Progenitor cell of endocrine pancreas (in vitro differentiated cells): ENCODE measurements at places on chromosomes 3 and 15. TPM values are rescaled to one million over a fixed set of nuclear protein-coding genes. Genes with fewer than 3 reads are reported as not detected.

Gene SI
- total RNA-seq = 2.0 and 2.7 TPM in 2 replicates

Gene DPPA2
- total RNA-seq = 0.58 and 0.69 TPM in 2 replicates

Gene SH3GL3
- 1.1 and 1.2 TPM in 2 replicates for total RNA-seq

Gene FETUB
- total RNA-seq = not detected in 2 replicates

Gene ACSBG1
- total RNA-seq = 0.18 TPM in 1 of 2 replicates, not detected in the other

DNA sequence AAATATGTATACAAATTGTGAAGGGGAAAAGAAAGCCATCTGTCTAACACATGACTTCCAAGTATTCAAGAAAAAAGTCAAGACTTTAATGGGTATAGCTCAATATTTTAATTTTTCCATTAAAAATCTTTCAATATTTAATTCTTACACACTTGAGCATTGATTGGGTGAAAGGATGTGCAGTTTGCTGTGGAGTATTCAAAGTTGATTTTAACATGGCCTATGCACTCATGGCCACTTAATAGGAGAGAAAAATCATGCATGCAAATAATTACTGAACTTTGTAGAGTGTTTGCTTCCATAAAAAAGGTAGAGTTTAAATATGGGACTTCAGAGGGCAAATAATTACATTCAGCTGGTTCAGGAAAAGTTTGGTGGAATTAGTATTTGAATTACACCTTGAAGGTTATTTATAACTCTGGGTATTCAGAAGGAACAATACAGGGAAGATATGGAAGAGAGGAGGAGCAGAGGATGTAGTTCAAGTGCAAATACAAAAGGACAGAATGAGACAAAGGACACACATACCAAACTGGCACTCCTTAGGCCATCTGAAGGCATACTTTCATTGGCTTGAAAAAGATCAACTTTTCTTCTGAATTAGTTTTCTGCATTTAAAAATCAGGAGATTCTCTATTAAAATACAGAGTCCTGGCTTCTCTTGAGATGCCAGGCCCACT, 90.1 kb downstream of the OTOL1 start:
- H3K27me3 ChIP-seq = no peaks in the 10 kb centered on the region
- no peak overlapping the region for H3K4me3 ChIP-seq
- no peaks in the 10 kb centered on the region for H3K4me1 ChIP-seq
- no peak for DNase-seq

DNA sequence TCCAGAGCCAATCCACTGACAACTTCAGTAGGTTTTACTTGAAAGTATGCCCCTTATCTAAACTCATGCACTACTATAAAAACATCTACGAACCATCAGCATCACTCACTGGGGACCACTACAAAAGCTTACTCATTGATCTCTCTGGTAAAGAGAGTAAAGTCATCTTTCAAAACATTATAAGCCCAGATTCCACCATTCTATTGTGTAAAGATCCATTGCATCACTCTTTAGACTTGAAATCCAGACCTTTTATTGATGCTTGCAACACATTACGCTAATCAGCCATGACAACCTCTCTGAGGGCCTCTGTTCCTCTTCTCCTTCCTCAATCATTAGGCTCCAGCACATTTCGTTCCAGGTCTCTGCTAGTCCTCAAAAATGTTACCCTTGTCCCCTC, 248.9 kb upstream of the WNT5A start:
- H3K27me3 ChIP-seq = no peaks in the 10 kb centered on the region
- no peak for DNase-seq
- no peaks in the 10 kb centered on the region for H3K36me3 ChIP-seq
- no peaks in the 10 kb centered on the region for H3K4me1 ChIP-seq
- no peak overlapping the region for H3K27ac ChIP-seq

- peaks cover 17% of the 10 kb centered on the region for H3K4me1 ChIP-seq
- H3K27ac ChIP-seq = no peak overlapping the region
- H3K36me3 ChIP-seq = no peaks in the 10 kb centered on the region
- DNase-seq = no peak
- no peak overlapping the region for H3K4me3 ChIP-seq
- peaks cover 47% of the 10 kb centered on the region for H3K27me3 ChIP-seq
Measured at GRCh38 chr15:60128710-60129109, 124.6 kb downstream of the FOXB1 start.

- H3K36me3 ChIP-seq = no peaks in the 10 kb centered on the region
- no peak overlapping the region for H3K4me3 ChIP-seq
- H3K27ac ChIP-seq = no peak overlapping the region
- no peaks in the 10 kb centered on the region for H3K27me3 ChIP-seq
Measured at GRCh38 chr15:94246016-94246415, 14.7 kb downstream of the MCTP2 start.

DNA sequence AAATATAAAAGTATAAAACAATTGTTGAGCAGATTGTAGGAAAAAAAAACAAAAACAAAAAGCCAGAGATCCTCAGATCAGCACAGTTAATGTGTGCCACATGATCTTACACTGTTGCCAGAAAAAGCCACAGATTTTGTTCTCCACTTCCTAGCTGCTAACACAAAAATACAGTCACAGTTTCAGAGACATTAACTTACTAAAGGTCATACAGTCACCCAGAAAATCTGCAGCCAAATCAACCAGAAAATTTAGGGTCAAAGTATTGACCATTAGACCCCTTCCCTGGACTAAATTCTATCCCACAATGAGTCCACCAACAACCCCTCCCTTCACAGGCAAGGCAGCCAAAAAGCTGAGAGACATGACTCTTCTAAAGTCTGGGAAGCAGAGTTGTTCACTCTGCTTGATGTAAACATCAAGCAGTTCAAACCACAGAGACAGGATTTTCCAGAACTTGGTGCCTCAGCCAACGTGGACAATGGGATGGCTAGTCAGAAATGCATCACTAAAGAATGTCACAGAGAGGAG, 59.1 kb downstream of the SST start:
- DNase-seq = no peak
- no peak overlapping the region for H3K27ac ChIP-seq

DNA sequence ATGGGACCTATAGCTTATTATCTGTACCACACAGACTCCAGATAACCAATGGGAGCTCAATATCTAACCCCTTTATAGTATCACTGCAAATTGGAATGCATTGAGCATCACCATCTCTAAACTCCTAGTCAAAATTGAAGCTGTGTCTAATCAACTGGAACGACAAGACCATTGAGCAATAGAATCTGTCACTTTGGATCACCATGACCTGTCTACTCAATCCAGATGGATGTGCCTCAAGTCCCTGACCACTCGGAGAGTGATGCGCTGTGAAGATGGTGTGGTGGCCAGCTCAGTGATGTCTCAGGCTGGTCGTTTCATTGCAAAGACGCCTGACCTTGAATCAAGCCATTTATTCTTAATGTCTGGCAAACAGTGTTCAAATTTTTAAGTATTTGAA, 160.5 kb downstream of the SEMA6D start:
- H3K27me3 ChIP-seq = peaks cover 3% of the 10 kb centered on the region
- H3K4me1 ChIP-seq = peaks cover 5% of the 10 kb centered on the region
- no peak for DNase-seq
- H3K36me3 ChIP-seq = no peaks in the 10 kb centered on the region
- no peak overlapping the region for H3K27ac ChIP-seq
- H3K4me3 ChIP-seq = no peak overlapping the region

DNA sequence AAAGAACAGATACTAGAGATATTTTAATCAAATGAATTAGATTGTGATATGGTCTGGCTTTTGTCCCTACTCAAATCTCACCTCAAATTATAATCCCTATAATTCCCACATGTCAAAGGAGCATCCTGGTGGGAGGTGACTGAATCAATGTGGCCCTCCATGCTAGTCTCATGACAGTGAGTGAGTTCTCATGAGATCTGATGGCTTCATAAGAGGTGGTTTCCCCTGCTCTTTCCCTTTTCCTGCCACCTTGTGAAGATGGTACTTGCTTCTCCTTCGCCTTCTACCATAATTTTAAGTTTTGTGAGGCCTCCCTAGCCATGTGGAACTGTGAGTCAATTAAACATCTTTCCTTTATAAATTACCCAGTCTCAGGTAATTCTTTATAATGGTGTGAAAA, 82.8 kb downstream of the FAIM start:
- H3K4me1 ChIP-seq = peaks cover 23% of the 10 kb centered on the region
- H3K4me3 ChIP-seq = no peak overlapping the region
- DNase-seq = no peak
- H3K27me3 ChIP-seq = no peaks in the 10 kb centered on the region
- H3K36me3 ChIP-seq = peaks cover 6% of the 10 kb centered on the region

DNA sequence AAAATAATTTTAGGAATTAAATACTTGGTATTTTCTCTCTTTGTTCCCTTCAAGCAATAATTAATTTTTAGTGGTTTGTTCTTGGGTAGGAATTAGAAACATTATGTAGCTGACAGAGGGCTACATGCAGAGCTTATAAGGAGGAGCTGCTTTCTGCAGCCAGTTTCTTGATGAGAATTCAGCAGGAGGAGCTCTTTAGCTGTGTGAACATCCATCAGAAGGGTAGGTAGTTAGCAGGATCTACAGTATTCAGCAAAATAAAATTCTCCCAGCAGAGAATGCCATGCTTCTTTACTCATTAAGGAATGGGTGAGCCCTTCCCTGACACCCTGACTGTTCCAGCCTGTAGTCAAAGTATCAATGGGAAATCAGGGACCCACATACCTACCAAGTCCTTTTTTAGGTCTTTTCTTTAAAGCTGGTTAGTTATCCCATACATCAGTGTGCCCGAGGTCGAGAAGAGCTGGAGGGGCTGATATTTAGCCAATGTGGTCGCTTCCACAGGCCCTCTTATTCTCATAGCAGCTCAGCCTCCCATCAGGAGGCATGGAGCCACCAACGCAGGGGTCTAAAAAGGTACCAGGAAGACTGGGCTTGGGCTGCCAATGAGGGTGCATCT, 54.0 kb downstream of the KCNAB1 start:
- no peaks in the 10 kb centered on the region for H3K4me1 ChIP-seq

DNA sequence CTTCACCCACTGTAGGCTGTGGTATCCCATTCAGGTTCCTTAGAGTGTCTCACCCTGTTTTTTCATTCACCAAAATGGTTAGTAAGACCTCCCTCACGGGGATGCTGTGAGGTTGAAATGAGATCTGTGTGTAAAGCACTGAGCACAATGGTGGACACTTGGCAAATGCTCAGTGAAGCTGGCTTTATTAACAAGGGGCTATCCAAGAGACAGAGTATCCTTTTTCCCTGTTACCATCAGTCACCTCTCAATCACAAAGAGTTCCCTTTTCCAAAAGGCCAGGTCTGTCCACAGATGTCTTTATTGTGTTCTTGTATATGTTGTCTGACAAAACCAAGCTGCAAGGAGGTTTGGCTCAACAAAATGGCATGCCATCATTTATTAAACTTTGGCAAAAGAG, 138.9 kb upstream of the RARB start:
- H3K4me3 ChIP-seq = no peak overlapping the region
- peaks cover 33% of the 10 kb centered on the region for H3K4me1 ChIP-seq
- no peak for DNase-seq
- peaks cover 4% of the 10 kb centered on the region for H3K27me3 ChIP-seq
- no peaks in the 10 kb centered on the region for H3K36me3 ChIP-seq
